ENCODE measurements at places on chromosomes 1 and 21.

DNA sequence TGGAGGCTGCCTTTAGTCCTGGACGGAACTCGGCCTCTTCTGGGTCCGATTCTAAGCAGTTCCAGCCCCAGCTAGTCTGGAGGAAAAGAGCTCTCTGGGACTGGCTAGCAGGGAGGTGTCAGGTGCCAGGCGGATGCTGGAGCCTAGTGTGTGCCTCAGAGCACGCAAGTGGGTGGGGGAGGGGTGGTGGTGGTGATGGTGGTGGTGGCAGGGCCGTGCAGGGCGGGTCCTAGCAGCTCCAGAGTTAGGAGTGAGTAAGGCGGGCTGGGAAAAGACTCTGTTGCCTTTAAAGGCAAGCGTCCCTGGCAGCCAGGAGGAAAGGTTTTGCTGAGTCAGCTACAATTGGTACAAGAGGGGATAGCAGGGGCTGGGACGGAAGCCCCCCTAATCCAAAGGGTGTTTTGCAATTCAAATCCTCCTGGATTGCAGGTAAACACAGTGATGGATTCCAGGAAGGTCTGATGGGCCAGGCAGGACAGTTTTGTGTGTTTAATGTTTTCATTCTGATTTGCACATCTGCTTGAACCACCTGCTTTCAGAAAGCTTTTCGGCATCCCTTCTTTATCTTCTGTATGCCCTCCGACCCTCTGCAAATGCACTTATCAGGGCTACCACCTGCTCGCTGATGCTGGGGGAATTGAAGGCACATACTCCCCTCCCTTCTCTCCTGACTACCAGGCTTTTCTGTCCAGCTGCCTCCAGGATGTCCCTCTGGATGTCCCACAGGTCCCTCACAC, 4.1 kb upstream of the SLC2A1 start:
- DNase-seq = no peak

DNA sequence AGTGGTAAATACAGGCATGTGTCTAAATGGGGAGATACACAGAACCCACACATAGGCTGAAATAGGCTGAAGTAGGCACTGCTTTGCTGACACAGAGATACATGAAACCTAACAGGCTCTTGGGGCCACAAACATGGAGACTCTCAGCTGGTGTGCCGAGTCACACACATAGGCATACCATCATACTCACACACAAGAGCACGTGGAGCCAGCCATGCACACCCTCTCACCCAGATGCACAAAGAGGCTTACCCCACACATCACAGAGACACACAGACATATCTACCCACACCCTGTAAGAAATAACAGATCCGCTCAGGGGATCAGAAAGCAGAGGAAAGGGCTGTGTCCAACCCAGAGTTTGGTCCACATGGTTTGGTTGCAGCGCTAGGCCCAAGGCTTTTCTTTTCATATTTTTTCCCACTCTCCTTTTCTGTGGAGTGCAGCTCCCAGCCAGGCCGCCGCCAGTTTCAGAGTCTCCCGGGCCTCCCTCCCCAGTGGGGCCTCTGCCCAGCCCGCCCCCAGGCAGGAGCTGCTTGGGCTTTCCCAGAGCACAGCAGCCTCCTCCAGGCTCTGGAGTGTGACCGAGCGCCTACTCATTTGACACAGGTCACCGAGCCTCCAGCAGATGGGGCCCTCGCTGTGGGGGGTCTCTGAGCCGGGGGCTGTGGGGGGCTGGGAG, 3.9 kb upstream of the POU3F1 start:
- DNase-seq = no peak

- no peak for DNase-seq
Measured at GRCh38 chr21:45391743-45392572, 13.0 kb upstream of the COL18A1 start.

- no peak for DNase-seq
Measured at GRCh38 chr1:198443365-198444233, 96.9 kb downstream of the ATP6V1G3 start.

- no peak for DNase-seq
Measured at GRCh38 chr1:247111259-247111699, 7.1 kb upstream of the ZNF669 start.

- no peak for DNase-seq
Measured at GRCh38 chr1:22814176-22815042, 103.8 kb downstream of the EPHB2 start.

DNA sequence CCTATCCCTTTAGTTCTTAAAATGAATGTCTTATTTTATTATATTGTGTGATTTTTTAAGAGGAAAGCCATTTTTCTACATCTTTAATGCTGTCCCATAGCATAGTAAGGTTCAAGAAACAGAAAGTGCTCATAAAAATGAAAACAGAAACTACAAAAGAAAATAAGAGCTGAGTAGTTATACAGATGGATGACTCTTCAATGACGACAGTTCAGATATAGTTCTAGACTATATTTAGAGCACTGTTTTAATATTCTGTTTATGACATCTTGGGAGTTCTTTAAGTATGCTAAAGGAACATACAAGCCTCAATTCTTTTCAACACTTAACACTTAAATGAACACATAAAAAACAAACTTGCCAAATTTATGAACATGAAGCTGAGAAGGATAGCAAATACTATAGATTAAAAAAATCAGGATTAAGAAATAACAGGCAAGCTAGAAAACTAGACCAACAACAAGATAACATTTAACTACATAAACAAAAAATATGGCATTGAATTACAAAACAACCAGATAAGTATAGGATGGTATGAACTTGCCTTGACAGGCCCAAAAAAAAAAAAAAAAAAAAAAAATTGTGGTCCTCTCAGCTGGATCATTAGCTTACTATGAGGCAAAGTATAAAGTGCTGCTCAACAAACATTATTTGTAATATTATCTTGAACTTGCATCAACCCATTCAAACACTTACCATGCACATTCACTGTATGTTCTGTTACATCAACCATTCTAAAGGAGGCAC, 87.9 kb downstream of the ZZZ3 start:
- no peak for DNase-seq

- DNase-seq = no peak
Measured at GRCh38 chr1:102821707-102822106, 286.6 kb downstream of the COL11A1 start.

GRCh38 chr21:46459356-46460112, 843 bp downstream of the DIP2A start:
- DNase-seq = peak; percentile 1

DNA sequence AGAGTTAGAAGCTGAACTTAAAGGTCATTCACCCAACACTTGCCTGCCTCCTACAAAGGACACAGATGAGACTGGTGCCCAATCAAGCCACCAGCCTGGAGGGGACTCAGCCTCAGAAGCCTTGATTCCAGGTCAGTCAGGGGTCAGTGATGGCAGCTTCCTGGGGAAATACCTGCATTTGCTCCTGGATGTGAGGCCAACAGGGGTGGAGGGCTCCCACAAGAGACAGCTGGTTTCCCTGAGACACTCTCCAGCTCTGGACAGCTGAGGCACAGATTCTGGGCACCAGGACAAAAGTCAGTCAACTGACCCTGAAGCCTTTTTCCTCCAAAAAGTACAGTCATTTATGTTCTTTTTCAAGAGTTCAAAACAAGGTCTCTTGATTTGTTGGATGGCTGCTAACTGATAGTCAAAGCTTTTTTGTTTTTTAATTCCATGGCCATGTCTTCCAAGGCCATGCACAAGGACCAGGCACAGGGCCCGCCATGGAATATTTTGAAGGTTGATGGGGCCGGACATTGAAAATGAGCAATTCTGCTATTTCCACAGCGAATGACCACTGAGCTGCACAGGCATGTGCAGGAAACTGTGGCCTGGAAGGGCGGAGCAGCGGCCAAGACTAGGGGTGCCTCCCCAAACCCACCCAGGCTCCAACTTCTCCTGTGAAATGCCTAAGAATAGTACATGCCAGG, 1.8 kb downstream of the C2CD2 start:
- no peak for DNase-seq

DNA sequence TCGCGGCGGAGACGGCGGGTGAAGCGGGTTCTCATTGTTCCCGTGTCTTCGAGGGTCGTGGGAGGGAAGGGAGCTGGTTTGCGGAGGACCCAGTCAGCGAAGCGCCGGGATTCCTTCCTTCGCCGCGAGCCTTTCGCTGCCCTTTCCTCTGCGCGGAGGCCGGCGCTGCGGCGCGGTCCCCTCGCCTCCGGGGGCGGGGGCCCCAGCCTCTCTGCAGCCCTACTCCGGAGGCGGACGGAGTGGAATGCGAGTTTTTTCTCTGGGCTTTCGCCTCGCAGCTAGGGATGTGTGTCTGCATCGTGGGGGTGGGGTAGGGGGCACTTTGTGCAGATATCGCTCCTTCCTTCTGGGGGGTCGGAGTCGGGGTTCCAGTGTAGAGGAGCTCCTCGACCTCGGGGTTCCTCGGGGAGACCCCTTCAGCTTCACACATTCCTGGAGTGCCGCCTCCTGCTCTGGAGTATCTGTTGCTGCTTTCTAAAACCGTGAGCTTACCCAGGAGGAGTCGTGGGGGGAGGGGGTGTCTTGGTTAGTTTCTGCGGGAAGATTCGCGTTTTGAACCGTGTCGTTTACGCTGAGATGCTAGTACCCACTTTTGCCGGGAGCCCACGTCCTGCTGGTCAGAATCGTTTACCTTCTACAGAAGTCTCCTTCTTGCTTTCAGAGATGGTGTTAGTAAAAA, 595 bp downstream of the RNF2 start:
- DNase-seq = peak; percentile 14

- no peak for DNase-seq
Measured at GRCh38 chr1:215793180-215793579, 226.1 kb downstream of the KCTD3 start.

DNA sequence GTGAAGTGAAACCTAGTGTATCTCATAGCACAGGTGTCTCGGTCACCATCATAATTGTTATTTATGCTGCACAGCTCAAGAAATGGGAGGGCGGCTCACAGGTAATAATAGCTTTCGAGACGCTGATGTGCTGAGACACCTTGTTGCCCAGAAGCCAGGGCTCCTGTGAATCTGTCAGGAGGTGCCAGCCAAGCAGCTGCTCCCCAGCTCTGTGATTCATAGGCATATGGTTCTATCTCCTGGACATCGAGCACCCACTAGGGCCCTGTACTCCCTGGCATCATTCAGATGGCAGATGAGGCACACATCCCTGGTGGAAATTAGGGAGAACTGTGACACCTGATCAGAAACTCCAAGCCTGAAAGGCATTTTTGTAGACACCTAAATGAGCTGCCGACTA, 53.5 kb downstream of the SYT6 start:
- DNase-seq = no peak

DNA sequence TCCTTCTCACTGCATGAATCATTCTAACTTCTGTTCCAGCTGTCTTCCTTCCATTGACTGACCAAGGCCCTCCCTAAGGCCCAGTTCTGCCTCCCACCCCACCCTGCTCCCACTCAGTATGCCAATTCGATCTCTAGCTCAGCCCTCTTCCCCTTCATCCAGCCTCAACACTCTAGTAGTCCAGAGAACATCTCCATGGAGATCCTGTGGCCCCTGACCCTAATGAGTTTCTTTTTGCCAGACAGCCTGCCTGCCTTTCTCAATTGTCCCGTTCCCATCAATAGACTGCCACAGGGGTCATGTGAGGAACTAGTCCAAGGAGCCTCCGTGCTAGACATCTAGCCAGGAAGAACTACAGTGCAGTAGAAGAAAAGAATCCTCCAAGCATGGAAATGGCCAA, 26.4 kb downstream of the RRAGC start:
- DNase-seq = no peak

- no peak for DNase-seq
Measured at GRCh38 chr21:45974073-45975019, 7.2 kb upstream of the COL6A1 start.

DNA sequence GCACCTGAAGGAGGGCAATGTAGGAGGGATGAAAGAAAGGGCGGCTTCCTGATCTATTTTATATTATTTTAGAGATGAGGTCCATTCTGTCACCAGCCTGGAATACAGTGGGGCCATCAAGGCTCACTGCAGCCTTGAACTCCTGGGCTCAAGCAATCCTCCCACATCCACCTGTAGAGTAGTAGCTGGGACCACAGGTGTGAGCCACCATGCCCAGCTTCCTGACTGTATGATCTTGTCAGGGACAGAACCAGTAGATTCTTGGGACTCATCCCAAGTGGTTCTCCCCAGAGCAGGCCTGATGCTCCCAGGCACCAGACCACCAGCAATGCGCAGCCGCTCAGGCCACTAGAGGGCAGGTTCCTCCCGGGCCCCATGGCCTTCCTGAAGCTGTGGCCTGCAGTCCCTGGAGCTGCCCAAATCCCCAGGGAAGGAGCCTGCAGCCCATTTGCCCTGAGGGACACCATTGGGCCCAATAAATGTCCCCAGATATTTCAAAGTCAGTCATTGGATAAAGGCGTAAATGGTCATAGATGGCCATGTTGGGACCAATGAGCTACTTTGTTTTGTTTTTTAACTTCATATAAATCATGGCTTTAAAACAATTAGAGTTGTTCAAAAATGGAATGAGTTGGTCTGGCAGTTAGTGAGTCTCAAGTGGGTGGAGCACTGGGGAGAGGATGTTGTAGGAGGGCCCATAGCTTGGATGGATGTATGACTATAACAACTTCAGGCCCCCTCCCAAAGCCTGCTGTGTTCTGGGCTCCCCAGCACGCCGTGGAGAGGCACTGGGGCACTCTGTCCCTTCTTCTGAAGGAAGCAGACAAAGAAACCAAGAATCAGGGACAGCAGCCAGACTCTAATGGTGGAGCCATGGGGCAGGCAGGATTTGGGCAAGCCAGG, 44.7 kb upstream of the GOLT1A start:
- DNase-seq = peak; percentile 6

- DNase-seq = no peak
Measured at GRCh38 chr1:169053196-169053595, 53.3 kb upstream of the ATP1B1 start.

- no peak for DNase-seq
Measured at GRCh38 chr21:34771512-34772028, 102.8 kb downstream of the CLIC6 start.

DNA sequence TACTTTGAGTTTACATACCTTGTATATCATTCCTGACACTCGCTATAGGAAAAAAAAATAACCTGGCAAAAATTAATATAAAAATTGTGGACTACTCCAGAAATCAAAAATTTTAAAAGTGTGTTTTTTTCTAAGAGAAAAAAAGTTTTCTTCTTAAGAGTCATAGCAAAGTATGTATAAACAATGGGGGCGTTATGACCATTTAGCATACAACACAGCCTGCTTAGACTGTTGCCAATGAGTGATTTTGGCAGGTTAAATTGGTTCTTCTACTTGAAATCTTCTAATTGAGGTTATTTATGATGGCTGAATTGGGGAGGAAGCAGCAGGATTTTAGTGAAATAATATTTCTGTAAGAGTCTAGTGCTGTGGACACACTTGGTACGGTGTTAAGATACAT, 130.5 kb upstream of the USH2A start:
- no peak for DNase-seq

GRCh38 chr1:244104309-244105060, 53.4 kb downstream of the ZBTB18 start:
- DNase-seq = no peak

GRCh38 chr1:109193653-109194590, 19.8 kb upstream of the SARS1 start:
- DNase-seq = peak; percentile 50

- no peak for DNase-seq
Measured at GRCh38 chr1:151145304-151146071, 943 bp downstream of the SEMA6C start.

DNA sequence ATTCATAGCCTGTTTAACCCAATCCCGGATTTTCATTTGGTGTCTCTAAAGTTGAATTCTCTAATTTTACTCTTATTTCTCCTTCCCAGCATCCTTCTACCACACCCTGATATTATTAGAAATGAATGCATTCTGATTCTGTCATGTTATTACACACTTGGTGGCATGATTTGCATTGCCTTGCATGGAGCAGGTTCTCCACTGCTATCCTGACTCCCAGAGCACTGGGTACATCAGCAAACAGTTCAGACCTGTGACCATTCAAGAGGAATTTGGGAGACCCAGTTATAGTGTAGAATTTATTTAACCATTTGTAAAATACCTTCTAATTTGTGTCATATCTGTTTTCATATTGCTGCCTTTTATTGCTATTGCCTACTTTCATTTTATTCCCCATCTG, 2.6 kb downstream of the LRRC8B start:
- DNase-seq = no peak
